ENCODE measurements at places on chromosomes 6 and 20.

DNA sequence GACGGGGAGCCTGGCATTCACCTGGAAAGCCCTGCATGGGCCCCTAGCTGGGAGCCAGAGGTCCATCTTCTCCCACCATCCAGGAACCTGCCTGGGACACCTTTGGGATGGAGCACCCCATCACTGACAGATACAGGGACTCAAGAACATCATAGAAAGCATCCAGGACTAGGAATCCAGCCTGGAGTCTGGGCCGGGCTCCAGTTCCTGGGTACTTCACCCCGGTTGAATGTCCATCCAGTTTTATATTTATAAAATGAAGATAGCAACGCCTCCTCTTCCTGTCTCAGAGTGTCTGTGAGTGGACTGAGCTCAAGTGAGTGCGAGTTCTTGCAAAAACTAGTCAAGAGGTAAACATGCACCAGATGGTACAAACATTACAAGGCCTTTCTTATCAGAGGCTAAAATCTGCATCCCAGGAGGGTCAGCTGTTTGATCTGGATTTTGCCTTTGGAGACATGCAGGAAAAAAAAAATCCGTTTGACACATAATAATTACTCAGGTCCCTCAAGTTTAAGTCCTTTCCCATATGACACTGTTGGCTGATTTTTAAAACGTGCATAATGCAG is 27.4 kb downstream of the ZC3H12D start:
- no peak for DNase-seq

GRCh38 chr6:54044059-54044458 is 67.2 kb upstream of the MLIP start:
- no peak for DNase-seq

GRCh38 chr6:33620856-33621710 is at the start of gene ITPR3:
TSS of gene ITPR3 (plus strand) at chr6:33621322. CDS start at chr6:33621603, 281 bp downstream.
- DNase-seq = peak; percentile 78

GRCh38 chr6:152261179-152261578 is 376.0 kb downstream of the SYNE1 start:
- DNase-seq = no peak

DNA sequence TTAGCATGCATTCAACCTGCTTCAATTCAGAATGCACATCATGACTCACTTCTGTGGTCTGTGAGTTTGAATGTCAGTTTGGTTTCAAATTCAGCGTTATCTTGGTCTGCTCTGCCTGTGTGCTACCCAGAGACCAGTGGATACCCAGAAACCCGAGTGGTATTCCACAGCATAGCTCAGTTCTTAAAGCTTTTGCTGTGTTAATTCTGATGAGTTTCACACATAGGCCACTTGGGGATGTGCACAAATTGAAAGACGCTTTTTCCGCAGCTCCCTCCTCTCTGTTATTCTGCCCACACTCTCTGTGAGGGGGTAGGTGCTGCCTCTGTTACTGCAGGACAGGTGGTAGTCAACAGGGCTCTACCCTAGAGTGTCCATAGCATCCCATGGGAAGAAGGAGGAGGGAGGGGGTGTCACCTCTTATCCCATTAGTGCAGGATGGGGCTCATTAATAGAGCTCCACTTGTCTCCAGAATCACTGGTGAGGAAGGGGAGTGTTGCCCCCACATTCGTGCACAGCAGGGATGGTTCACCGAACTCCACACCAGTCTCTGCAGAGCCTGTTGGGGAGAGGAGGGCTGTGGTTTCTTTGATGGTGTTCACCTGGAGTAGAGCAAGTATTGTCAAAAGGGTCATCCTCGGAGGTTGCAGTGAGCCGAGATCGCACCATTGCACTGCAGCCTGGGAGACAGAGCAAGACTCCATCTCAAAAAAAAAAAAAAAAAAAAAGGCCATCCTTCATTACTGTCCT is 29.2 kb upstream of the SDCBP2 start:
- no peak for DNase-seq

GRCh38 chr20:41783423-41784208 is 165.4 kb upstream of the CHD6 start:
- DNase-seq = peak; percentile 8

GRCh38 chr6:90759664-90760063 is 172.8 kb upstream of the MAP3K7 start:
- no peak for DNase-seq

GRCh38 chr20:20366551-20366875 is 1.4 kb upstream of the INSM1 start:
- no peak for DNase-seq

DNA sequence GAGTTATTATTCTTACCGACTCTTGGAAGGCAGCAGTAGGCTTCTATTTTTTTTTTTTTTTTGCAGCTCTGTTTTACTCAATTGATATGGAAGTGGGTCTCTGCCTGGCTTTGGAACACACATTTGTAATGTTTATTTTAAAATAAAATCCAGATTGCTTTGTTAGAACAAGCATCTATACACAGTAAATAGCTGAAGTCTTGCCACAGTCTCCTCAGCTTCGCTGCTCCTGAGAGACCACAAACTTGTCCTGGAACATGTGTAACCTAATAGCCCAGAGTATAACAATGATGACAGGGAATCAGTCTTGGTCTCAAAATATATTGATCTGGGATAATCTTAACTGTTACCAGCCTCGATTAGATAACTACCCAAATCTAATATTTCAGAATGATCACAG is 299.8 kb upstream of the NOX3 start:
- no peak for DNase-seq

GRCh38 chr6:82057846-82058554 is 189.5 kb downstream of the IBTK start:
- DNase-seq = no peak

DNA sequence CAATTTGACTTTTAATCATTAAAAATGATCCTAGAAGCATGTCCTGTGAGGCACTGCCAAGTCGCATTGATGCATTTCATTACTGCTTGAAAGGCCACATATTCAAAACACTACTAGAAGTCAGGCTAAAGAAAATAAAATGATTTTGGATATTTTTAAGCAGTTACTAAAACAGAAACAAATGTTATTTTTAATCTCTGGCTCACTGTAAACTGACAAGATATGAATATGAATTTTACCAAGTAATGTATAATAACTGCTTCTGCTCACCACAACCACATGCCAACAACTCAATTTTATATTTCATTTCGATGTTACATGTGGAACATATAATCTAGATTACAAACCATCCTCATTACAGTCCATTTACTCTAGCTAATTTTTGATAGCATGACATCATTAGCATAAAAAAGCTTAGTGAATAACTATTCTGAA is 90.6 kb downstream of the ATXN1 start:
- DNase-seq = no peak

GRCh38 chr6:37671061-37671460 is 26.6 kb downstream of the MDGA1 start:
- DNase-seq = no peak

DNA sequence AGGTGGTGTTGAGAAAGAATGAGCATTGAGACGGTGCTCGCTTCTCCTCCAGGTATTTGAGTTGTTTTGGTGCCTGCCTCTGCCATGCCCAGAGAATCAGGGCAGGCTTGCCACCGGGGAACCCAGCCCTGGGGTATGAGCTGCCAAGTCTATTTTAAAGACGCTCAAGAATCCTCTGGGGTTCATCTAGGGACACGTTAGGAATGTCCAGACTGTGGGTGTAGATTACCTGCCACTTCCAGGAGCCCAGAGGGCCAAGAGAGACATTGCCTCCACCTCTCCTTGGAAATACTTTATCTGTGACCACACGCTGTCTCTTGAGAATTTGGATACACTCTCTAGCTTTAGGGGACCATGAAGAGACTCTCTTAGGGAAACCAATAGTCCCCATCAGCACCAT is 28.3 kb downstream of the SAYSD1 start:
- DNase-seq = no peak

GRCh38 chr6:167091026-167091804 is 31.7 kb upstream of the CCR6 start:
- DNase-seq = no peak

- peak; percentile 85 for DNase-seq
Observed at GRCh38 chr6:138115877-138116660, 8.8 kb upstream of the PERP start.

- DNase-seq = no peak
Observed at GRCh38 chr6:83113258-83113657, 45.8 kb downstream of the DOP1A start.

DNA sequence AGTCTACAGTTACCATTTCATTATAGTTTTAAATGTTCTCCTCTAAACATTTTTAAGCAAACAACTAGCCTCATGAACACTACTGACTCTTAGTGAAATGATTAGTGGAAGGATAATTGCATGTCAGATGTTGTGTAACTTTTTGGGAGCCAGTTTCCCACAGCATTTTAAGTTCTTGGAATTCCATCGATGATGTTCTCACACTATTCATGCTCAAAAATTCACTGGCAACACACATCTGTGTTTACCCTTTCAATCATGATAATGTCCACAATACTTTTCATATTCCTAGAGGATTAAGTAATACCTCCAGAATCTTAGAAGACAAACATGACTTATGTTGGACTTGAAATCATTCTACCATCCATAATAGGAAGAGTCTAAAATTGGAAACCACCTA is 678.1 kb upstream of the ID4 start:
- DNase-seq = no peak

DNA sequence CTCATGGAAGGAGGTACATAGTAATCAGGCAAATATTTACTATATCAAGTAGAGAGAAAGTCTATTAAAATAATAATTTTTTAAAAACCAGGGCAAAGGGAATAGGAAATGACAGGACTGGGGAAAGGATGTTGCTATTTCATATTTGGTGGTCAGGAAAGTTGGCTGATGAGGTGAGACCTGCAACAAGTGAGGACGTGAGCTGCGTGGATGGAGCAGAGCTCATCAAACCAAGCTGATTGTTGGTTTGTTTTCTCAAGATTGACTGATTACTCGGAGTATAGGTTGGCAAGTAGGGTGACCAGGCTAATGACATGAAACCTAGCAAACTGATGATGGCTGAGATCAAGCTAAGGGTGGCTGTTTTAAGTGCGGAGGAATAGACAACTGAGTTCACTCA is 6.0 kb downstream of the GJA1 start:
- no peak for DNase-seq

- DNase-seq = no peak
Observed at GRCh38 chr20:46365487-46366220, 40.8 kb downstream of the ELMO2 start.

GRCh38 chr20:46545077-46545826 is 5.2 kb downstream of the OCSTAMP start:
- no peak for DNase-seq

- DNase-seq = no peak
Observed at GRCh38 chr6:125499535-125499934, 197.8 kb upstream of the HDDC2 start.

DNA sequence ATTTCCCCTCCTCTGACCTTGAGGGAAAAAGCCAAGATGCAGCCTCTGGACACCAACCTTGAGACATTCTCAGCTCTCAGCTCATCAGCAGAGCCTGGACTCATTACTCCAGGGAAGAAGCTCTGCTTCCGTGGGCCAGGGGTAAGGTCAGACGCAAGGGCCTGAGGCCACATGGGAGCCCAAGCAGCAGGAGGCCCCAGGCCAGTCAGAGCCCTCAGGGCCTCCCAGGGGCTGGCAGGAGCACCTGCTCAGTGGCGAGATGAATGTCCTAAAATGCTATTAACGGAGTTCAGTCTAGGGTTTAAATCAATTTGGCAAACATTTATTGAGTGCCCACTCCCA is 208.6 kb downstream of the ERMARD start:
- no peak for DNase-seq

GRCh38 chr6:142728364-142728763 is 216.6 kb downstream of the HIVEP2 start:
- DNase-seq = peak; percentile 54

GRCh38 chr20:5400164-5400762 is 83.5 kb upstream of the PROKR2 start:
- peak; percentile 44 for DNase-seq

GRCh38 chr20:25287631-25288290 is 39.9 kb downstream of the PYGB start:
- no peak for DNase-seq

Measured in hepatocyte (in vitro differentiated cells).